ENCODE measurements at places on chromosomes 7 and 10.

GRCh38 chr7:68432585-68432984 lies 1165.7 kb upstream of the AUTS2 start:
- DNase-seq: no peak

- no peak for DNase-seq
Measured at GRCh38 chr10:22477334-22478287, 132.3 kb downstream of the SPAG6 start.

- DNase-seq: no peak
Measured at GRCh38 chr7:99617192-99617781, 541 bp downstream of the ZSCAN25 start.

DNA sequence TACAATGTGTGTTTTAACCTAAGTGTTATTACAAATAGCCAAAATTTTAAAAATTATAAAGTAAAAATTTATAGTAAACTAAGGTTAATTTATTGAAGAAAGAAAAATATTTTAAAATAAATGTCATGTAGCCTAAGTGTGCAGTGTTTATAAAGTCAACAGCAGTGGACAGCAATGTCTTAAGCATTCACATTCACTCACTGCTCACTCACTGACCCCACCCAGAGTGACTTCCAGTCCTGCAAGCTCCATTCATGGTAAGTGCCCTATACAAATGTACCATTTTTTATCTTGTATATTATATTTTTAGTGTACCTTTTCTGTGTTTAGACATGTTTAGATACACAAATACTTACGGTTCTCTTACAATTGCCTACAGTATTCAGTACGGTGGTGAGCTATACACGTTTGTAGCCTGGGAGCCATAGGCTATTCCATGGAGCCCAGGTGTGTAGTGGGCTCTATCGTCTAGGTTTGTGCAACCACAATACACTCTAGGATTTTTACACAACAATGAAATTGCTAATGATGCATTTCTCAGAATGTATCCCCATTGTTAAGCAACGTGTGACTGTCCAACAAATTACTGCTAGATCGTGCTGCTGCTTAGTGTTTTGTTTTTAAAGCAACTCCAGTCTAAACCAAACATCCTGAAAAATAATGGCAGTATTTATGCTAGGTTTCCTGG lies 108.9 kb upstream of the NAMPT start:
- no peak for DNase-seq

- DNase-seq: no peak
Measured at GRCh38 chr10:57982091-57982490, 285.6 kb downstream of the IPMK start.

- DNase-seq: no peak
Measured at GRCh38 chr10:133028158-133028557, 59.6 kb upstream of the ADGRA1 start.

DNA sequence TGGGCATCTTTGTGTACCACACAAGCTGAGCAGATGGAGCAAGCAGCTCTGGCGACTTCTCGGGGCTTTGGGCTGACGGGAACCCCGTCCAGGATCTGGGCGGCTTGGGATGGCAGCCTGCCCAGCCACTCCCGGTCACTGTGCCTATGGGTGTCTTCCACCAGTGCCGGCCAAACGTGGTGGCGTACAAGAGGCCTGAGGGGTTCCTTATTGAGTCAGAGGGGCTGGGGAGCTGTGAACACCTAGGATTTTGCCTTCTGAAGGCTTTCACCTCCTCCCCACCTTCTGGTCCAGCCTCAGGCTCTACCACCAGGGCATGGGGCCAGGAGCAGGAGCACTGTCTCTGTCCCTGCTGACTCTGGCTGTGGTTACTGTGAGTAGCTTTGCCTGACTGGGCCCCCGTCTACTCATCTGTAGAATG lies 71.8 kb upstream of the PPIF start:
- no peak for DNase-seq

DNA sequence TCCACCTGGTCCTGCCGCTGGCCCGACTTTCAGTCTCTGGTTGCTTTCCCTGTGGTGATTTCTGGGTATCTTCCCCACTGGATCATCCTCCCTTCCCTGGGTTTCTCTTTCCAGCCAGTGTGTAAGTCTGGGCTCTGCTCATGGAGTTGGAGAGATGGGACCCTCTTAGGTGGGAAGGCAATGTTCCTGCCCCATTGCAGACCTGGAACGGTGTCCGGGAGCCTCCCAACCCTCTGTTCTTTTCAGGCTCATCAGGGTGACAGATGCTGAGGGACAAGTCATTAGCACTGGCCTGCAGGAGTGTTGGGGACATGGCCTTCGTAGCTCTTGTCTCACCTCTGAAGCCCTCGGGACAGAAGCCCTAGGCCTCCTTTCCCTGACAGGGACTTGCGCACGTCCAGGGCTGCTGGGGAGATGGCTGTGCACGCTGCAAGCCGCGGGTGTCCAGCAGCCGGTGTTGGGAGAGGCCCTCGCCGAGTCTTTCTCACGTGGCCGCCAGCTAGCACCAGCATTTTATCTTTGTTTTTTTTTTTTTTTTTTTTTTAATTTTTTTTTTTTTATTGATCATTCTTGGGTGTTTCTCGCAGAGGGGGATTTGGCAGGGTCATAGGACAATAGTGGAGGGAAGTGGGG lies 17.2 kb downstream of the ZNF783 start:
- no peak for DNase-seq

DNA sequence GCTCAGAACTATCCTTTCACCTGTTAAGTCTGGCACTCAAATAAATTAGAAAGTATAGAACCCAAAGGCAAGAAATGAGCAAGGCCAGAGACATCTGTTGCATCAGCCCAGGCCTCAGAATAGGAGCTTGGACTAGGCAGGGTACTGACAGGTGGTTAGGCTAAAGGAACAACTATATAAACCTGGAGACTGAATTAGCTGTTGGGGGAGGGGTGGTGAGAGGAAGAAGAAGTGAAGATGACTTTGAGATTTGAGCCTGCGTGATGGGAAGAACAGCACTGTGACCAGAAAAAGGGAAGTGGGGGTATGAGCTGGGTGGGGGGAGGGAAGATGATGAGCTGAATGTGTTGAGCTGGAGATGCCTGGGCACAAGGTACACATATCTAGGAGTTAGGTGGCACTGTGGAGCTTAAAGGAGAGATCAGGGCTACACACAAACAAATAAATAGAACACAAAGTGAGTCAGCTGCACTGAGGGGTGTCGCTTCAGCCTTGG lies 244.7 kb downstream of the PTEN start:
- DNase-seq: no peak

DNA sequence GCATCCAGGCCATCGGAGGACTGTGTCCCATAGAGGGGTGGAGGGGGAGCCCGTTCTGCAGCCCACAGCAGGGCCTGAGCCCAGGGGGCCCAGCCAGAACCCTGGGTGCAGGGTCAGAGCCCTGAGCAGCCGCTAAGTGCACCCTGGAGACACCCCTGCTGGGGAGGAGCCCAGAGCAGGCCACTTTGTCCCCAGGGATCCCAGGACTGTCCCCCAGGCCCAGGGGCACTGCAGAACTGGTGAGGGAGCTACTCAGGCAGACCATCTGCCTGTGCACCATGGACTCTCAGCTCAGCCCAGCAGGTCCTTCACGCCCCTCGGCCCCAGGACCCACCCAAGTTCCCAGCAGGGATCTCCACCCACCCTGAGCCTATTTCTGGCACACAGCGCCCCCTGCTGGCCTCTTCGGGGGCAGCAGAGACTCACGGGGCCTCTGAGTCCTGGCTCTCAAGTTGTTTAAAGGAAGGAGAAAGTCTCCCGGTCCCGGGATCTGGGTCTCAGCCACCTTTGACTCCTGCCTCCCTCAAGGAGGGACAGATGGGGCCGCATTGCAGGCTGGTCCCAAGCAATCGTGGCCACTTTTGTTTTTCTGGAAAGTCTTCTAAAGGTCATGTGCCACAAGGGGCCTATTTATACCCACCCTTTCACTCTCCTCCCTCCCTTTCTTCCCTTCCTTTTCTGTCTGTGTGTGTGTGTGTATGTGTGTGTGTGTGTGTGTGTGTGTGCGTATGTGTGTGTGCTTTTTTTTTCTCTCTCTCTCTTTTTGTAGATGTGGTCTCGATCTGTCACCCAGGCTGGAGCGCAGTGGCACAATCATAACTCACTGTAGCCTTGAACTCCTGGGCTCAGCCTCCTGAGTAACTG lies 90.3 kb downstream of the MYL10 start:
- DNase-seq: peak; percentile 67

DNA sequence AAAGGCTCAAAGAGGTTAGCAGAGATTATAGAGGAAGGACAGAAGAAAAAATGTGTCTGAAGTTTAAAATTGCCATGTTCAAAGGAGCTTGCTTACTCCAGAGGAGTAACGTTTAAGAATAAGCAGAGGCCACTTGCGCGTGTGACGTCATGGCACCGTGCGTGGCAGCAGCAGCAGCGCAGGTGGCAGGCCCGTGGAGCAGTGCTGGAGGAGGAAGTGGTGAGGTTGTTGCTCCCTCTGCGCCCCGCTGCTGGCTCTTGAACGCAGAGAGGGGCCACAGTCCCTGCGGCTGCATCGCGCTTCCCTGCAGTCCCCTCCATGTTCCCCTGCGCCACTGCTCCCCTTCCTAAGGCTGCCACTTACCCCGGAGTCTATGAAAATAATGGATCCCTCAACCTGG lies 37.5 kb downstream of the GDI2 start:
- DNase-seq: peak; percentile 53

- DNase-seq: no peak
Measured at GRCh38 chr10:60270426-60270825, 119.2 kb downstream of the ANK3 start.

GRCh38 chr7:143012409-143012808 lies 14.5 kb downstream of the OR9A2 start:
- DNase-seq: no peak

DNA sequence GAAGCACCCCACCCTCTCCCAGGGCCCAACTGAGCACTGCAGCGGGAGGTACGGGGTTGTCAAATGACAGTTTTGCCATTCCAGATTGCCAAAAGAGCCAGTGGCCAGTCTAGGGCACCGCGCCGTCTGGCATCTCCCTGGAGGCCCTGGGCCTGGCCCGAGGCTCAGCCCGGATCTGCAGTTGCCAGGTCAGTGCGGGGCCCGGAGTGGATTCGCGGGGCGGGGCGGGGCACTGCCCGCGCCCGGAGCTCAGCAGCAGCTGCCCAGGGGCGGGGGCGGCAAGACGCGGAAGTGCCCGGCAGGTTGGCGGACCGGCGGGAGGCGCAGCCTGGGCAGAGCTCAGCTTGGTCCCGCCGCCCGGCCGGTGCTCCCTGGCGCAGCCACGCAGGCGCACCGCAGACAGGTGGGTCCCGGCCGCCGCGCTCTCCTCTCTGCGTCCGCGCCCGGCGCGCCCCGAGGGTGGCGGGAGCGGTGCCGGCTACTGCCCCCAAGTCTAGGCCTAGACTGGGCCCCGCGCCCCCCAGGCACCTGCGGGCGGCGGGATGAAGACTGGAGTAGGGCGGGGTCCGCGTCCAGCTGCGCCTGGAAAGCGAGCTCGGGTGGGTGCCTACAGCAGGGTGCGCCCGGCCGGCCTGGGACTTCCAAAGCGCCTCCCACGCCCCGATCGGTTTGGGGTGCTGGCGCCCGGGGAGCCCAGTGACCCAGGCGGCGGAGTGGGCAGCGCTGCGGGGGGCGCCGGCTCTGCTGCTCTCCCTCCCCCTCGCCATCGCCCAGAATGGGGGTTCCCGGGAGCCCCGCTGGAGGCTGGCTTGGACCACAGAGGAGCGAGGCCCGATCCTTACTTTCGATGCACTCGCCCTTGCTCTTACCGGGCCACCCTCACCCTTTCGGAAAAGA lies at the start of gene IRF5:
IRF5 (plus strand) TSS at position 281 of the 897 bp plus-strand sequence. CDS start 4,155 bp downstream, outside the sequence.
- DNase-seq: no peak

GRCh38 chr7:150942591-150943452 lies 35.3 kb downstream of the KCNH2 start:
- no peak for DNase-seq

DNA sequence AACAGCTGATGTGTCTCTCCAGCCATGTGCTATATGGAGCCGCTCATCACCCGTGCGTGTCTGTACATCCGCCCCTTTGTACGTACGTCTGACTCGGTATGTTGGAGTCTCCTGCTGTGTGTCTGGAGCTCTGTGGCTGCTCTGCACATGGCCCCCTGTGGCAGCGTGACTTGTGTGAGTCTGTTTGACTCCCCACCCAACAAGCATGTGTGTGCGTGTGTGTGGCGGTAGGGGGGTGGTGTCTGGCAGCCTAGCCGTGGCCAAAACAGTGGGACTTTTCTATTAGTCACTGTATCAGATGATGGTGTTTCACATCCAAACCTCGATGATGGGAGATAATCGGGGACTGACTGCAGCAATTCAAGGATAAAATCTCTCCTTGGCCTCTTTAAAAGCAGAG lies 94.1 kb downstream of the COL13A1 start:
- no peak for DNase-seq

DNA sequence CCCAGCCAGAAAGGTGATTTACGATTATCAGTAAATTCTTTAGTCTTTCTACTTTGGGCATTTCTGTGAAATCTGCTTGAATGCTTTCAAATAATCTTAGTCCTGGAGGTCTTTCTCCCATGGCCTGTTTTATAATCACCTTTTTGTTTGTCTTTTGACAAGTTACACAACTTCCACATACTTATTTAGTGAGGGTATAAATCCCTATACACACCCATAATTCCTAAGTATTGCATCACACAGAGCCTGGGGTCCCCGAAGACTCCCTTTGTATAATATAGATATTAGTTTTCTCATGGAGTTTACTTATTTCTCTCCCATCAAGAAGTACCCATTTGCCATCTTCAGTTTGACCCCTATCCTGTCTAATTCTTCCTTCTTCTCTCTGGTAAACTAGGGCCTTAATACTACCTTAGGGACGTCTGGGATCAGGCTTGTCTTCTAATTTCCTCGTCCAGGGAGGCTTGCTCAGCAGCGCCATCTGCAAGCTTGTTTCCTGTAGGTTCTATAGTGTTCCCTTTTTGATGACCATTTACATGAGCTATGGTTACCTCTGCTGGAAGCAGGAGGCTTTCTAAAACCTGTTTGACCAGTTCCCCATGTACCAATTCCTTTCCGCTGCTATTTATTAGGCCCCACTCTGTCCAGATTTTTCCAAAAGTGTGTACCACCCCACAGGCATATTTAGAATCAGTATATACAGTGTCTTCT lies 8.1 kb downstream of the DNAH11 start:
- DNase-seq: no peak

GRCh38 chr7:70775570-70776156 lies 356.3 kb upstream of the GALNT17 start:
- DNase-seq: no peak

DNA sequence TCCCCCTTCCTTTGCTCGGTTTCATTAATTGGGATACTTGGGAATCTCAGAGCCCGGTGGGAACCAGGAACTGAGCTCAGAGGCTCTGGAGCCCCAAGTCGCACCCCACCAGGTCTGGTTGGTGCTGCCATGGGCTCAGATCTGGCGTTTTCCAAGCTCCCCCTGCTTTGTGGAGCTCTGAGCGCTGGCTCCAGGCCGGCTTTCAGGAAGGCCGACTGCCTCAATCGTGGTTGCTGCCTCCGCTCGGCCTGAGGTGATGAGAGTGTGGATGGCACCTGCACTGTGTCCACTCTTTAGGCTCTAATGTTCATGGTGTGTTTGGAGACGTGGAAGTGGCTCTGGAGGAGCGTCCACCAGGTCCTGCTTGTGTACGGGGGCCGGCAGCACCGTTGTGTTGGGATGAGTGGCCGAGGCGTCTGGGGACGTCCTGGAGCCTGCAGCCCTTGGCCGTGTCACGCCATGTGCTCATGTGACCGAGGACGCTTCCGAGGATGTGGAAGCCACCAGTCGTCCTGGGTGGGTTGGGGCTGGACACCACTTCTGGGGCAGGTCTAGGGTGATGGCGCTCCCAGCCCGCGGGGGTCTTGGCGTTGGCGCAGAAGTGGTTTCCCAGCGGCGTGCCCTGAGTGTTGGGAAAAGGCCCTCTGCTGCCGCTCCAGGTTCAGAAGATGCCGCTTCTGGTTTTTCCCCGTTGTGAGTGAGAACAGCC lies 8.2 kb downstream of the INPP5A start:
- no peak for DNase-seq

Measured in stimulated activated CD4-positive, alpha-beta T cell treated with anti-CD3 and anti-CD28 coated beads, Interleukin-2, amount 100 ng/mL, for 48 hours (primary cell).